ENCODE measurements at places on chromosomes 2 and 18.

GRCh38 chr18:77376043-77376732 is 126.5 kb downstream of the GALR1 start:
- no peak for DNase-seq

DNA sequence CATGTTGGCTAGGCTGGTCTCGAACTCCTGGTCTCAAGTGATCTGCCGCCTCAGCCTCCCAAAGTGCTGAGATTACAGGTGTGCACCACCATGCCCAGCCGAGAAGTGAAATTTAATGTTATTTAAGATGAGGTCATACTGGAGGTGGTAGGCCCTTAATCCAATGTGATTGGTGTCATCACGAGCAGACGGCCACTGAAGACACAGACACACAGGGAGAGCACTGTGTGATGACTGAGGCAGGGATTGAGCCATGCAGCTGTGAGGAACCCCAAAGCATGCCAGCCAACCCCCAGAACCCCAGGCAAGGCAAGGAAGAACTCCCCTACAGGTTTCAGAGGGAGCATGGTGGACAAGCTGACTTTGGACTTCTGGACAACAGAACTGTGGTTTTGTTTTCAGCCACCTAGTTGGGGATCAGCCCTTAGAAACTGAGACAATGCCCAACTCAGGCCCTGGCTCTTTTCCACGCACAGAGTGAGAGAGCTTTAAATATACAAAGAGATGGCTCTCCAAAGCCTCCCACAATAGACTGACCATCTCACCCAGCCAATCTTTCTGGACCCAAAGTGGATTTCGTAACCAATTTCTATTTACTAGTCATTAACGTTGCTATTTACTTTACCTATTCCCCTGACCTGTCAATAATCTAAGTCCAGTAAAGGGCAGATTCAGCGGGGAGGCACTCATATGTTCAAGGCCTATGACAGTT is 34.2 kb downstream of the TBC1D8 start:
- DNase-seq: no peak

DNA sequence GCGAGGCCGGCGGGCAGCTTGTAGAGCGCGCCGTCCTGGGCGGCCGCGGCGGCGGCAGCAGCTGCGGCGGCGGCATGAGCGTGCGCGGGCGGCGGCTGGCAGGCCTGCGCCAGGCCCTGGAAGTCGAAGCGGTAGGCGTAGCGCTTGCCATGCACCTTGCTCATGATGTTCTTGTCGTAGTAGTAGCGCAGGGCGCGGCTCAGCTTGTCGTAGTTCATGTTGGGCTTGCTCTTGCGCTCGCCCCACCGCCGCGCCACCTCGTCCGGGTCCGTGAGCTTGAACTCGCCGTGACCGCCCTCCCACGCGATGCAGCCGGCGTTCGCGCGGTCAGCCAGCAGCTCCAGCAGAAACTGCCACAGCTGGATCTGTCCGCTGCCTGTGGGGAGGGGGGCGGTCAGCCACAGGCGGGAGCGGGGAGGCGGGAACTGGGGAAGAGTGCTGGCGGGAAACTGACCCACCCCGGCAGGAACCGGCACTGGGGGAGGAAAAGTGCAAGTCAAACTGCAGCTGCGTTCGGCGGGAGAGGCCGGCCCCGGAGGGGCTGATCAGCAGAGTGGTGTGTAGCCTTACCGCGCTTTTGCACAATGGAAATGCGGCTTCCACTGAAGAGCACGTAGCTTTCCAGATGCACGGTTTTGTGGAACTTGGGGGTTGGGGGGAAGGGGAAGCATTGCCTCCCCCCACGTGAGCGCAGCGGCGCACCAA is 3.0 kb downstream of the FEV start:
- no peak for DNase-seq

- no peak for DNase-seq
Measured at GRCh38 chr2:42513252-42513918, 19.6 kb upstream of the KCNG3 start.

- DNase-seq: no peak
Measured at GRCh38 chr2:37307500-37307899, 17.1 kb downstream of the PRKD3 start.

DNA sequence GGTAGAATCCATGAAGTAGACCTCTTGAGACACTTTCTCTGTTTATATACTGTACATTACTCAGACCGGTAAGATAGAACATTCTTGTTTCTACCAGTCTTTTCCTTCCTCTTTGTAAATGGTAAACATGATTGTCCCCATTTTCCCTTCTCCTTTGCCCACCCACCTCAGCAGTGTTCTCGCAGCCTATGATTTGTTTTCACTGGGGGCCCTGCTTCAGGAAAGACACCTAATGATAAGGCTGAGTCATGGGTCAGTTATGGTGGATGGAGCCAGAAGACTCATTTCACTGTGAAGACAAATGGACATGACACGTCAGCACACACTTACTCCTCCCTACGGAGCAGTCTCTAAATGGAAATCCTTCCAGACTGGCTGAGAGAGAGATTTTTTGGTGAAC is 23.7 kb downstream of the CENPO start:
- DNase-seq: no peak

DNA sequence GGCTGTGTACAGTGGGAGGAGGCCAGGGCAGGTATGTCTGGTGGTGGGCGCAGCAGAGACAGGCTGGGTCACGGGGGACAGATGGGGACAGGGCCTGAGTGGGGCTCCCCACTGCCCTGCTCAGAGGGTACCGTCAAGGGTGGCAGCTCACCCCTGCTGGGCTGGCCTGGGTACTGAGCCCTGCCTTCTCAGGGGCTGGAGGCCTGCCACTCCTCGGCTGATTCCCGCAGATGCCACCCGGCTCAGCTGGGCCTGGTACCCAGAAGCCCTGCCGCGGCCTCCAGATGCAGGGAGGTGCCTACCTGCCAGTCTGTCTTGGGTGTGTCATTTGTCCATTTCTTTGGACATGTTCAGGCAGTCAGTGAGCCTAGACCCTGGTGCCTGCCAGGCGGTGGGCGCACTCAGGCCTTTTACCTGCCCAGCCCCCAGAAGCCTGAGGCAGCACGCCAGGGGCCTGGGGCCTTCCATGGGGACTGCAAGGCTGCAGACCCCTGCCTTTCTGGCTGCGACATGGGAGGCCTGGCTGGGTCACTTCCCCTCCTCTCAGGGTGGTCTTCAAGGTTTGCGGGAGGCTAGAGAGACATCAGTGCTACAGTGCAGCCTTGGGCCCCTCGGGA is 3.3 kb downstream of the SNORC start:
- no peak for DNase-seq

GRCh38 chr2:219605607-219605954 is 7.9 kb downstream of the STK11IP start:
- DNase-seq: no peak

- no peak for DNase-seq
Measured at GRCh38 chr2:217839073-217839749, 163.6 kb downstream of the TNS1 start.

- no peak for DNase-seq
Measured at GRCh38 chr2:74020702-74021406, 36.1 kb downstream of the TET3 start.

DNA sequence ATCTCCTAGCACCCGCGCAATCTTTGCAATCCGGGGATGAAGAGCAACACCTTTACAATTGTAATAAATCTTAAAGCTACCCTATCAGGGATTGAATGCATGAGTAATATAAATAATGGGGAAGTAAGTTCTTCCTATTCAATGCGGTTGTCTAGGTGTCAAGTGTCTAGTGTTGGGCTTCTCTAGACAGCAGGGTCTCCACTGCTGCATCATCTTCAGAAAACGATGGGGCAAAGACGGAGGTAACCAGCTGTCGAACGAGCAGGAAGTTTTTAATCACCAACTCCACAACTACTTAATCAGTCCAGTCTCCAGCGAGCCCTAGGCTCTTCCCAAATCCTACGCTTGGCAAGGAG is 573 bp downstream of the STAM2 start:
- no peak for DNase-seq

- peak; percentile 58 for DNase-seq
Measured at GRCh38 chr2:233247744-233248143, 3.7 kb upstream of the ATG16L1 start.

DNA sequence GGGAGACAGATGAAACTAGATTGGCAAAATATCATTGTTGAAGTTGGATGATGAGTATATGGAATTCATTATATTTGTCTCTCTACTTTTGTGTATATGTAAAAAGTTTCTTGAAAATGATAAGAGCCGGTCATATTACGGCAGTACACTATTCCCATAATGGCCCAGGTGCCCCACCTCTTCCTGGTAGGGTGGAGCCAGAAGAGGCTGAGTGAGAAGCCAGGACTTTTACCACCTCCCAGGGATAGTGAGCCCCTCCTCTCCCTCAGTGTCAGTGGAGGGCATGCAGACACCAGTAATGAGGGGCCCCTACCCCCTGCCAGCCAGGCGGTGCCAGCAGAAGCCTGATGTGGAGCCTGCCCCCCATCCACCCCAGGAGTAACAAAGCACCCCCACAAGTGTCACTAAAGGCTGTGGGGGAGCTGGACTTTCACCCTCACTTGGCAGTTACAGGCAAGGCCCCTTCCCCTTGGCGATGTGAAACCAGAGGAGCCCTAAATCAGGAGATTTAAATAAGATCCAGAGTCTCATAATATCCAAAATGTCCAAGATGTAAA is 198.9 kb upstream of the RBBP8 start:
- no peak for DNase-seq

- no peak for DNase-seq
Measured at GRCh38 chr18:57981308-57982028, 62.6 kb upstream of the NEDD4L start.

DNA sequence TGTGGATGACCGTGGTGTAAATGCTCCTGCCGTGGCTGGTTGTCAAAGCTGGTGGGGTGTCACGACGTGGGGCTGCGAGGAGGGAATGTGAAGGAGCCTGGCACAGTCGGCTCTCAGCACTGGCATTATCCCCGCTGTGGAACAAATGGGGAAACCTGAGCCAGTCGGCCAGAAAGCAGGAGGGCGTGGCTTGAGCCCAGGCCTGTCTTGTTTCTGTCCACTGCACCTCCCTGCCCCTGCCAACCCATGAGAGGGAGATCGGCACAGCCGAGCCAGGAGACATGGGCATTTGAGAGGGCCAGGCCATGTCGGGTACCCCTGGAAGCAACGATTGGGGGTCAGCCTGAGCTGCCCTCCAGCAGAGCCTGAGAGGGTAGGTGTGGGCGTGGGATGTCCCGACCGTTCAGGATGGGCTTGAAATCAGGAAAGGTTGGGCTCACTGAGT is 44.5 kb downstream of the PDIA6 start:
- DNase-seq: no peak

GRCh38 chr2:119536211-119536610 is 8.0 kb upstream of the CFAP221 start:
- DNase-seq: no peak

- DNase-seq: no peak
Measured at GRCh38 chr18:34543356-34543755, 166.7 kb upstream of the DTNA start.

DNA sequence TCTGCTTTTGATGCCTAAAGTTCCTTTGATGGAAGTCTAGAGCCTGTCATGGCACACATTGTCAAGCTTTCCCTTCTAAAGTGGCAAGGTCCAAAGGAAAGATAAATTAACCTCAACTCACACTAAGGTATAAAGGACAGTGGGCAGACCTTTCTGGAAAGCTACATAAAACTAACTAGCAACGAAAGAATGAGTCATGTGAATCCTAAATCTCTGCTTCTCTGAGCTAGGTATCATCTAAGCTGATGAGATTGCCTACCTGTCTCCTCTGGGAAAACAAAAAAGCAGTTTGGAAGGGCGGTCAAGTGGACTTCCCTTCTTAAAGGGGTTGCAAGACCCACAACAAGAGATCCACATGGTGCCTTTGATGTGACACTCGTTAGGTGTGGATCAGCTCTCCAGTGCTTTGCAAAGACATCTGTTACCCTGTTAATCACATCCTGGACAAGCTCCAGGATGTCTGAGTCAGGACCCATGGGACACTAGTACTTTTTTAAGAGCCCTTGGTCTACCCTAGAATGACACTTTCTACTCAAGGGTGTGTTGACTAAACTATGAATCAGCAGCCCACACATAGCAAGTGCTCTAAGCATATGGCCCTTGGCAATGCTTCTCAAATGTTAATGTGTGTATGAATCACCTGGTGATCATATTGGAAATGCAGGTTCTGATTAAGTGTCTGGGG is 173.5 kb downstream of the ALK start:
- DNase-seq: peak; percentile 100

- no peak for DNase-seq
Measured at GRCh38 chr2:99959261-99960014, 183.0 kb downstream of the AFF3 start.

- no peak for DNase-seq
Measured at GRCh38 chr18:10562773-10563160, 36.9 kb downstream of the NAPG start.

DNA sequence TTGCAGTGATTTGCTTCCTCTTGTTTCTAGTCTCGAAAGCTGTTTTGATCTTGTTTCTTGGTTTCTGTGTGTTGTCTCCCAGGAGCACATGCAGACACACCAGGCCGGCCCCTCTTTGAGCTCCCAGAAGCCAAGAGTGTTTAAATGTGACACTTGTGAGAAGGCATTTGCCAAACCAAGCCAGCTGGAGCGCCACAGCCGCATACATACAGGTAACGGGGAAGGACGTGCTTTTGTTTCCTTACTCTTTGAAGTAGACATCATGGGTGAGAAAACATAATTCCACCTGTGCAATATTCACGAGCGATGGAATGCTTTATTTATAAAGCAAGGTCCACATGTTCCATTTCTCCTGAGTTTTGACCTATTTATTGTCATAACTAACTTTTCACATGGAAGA is 137.2 kb downstream of the ZNF236 start:
- no peak for DNase-seq

GRCh38 chr18:56593906-56594305 is 44.5 kb downstream of the TXNL1 start:
- DNase-seq: peak; percentile 11

GRCh38 chr2:43559391-43560230 is 36.2 kb downstream of the THADA start:
- DNase-seq: no peak

DNA sequence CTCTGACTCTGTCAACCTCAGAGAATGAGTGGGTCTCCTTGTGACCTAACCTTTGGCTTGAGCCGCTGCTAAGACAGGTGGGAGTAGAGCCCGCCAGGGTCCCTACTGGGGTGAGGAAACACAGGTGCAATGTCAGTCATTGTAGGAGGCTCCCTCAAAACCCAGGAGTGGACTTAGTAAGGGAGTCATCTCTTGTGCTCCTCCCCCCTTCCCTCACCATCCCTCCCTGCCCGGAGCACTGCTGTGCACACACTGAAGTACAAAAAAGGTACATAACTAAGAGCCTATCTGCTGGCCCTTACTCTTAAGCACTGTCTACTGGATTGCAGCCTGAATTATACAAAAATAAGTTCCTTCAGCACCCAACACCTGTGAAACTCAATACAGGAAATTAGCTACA is 77.2 kb downstream of the MYO3B start:
- no peak for DNase-seq
